CD4-positive, CD25-positive, alpha-beta regulatory T cell (primary cell): ENCODE measurements at places on chromosomes 16 and 17.

DNA sequence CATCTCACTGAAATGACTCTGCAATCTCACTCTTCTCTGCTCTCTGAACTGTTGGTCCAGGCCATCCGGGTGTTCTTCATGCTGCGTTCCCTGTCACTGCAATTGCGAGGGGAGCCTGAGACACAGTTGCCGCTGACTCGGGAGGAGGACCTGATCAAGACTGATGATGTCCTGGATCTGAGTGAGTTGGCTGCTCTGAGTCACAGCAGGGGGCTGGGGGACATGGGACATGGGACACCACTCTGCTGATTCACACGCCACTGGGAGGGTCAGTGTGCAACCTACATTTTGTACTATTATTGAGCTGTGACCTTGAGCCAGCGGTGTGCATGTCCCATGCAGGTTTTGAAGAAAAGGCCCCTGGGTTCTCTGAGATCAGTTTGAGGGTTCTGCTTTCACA is 116.5 kb downstream of the CLEC16A start:
- no peak for DNase-seq

DNA sequence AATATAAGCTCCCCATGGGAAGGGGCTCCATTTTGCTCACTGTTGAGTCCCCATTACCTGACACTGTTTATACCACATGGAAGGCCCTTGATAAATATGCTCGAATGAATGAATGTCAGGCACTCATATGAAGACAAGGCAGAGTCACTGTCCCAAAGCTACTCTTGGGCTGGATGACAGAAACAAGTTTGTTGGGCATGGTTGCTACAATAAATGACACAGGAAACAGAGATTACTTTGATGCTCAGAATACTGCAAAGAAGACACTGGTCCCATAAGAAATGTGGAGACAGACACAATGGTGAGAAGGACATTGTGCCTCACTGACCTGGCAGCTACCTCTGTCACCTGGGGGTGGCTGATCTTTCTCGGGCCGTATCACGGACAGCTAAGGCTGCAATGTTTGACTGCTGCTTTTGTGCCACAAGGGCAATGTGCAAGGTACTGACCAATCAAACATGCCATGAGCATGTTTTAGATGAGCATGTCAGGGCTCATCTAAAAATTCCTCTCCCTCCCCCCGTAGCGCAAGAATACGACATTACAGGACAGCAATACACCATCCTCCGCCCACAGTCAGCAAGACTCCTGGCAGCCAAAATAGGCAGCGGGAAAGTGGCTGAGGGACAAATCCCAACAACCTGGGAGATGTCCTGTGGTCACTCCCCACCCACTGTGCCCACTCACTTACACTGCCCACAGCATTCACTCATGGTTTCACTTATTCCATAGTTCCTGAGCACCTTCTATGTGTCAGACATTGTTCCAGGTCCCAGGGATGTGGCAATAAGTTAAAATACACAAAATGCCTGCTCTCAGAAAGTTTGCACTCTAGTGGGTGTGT is 5.0 kb downstream of the PIK3R6 start:
- no peak for DNase-seq

- DNase-seq: no peak
Measured at GRCh38 chr16:19697756-19698318, 20.2 kb downstream of the KNOP1 start.

DNA sequence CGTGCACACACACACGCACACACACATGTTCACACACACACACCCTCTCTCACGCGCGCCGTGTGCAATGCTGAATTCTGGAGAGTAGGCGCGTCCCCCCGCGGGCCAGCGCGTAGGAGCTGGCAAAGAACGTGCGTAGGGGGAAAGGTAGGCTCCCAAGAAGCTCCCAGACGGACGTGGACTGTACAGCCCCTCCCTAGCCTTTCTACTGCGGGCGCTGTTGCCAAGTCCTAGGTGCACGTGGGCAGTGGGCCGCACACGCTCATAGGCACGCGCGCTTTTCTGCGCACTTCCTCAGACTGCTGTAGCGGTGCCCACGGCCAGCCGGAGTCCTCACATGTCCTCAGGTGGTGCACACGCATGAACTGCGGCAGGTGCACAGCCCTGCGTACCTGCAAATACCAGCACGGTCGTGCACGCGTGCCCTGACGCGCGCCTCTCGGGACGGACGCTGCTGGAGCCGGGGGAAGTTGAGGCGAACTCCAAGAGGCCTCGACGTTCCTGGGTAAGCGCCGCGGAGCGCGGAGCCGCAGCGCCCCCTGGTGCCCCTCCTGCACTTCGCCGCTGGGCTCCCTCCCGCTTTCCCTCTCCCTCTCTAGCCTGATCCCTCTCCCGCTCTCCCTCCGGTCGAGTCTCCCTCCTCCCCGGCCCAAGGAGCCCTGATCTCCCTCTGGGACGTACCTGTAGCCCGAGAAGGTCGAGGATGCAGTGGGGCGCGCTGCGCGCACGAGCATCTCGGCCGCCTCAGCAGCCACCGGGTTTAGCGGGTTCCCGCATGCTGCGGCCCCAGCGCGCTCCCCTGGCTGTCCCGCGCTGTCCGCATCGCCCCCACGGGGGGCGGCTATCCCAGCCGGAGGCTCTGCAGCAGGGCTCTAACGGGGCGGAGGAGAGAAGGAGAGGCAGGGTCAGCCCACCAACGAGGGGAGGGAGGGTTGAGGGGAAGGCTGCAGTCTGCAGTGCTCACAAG is 749 bp downstream of the GRIN2A start:
- DNase-seq: no peak

- DNase-seq: no peak
Measured at GRCh38 chr17:10352893-10353292, 19.9 kb downstream of the MYH13 start.

GRCh38 chr17:78924481-78925151 is 571 bp downstream of the TIMP2 start:
- no peak for DNase-seq

- DNase-seq: no peak
Measured at GRCh38 chr17:82702231-82702927, 3.9 kb upstream of the RAB40B start.

GRCh38 chr16:69443927-69444631 is 19.7 kb downstream of the CYB5B start:
- peak; percentile 13 for DNase-seq

DNA sequence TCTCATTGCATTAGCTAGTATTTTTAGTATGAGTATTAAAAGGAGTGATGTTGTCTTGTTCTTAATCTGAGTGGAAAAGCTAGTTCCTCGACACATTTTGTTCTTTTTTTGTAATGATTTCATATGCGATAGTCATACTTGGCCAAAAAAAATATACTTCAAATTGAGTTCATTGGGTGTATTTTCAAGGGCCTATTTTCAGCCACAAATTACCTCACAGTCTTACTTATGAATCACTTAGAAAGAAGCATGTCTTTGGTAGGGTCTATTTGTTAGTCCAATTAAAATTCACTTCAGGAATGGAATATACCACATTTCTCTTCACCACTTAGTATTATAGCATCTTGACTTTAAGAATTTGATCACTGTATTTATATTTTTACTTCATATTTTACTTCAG is 337.2 kb downstream of the CDH11 start:
- no peak for DNase-seq

GRCh38 chr17:17206124-17206912 is at the start of gene PLD6:
Gene PLD6, minus strand, starts transcription at chr17:17206333. Its CDS starts 47 bp downstream, at chr17:17206286.
- peak; percentile 92 for DNase-seq

- no peak for DNase-seq
Measured at GRCh38 chr17:18889658-18890057, 31.7 kb downstream of the PRPSAP2 start.

- peak; percentile 68 for DNase-seq
Measured at GRCh38 chr16:84652566-84652965, 4.3 kb downstream of the KLHL36 start.

DNA sequence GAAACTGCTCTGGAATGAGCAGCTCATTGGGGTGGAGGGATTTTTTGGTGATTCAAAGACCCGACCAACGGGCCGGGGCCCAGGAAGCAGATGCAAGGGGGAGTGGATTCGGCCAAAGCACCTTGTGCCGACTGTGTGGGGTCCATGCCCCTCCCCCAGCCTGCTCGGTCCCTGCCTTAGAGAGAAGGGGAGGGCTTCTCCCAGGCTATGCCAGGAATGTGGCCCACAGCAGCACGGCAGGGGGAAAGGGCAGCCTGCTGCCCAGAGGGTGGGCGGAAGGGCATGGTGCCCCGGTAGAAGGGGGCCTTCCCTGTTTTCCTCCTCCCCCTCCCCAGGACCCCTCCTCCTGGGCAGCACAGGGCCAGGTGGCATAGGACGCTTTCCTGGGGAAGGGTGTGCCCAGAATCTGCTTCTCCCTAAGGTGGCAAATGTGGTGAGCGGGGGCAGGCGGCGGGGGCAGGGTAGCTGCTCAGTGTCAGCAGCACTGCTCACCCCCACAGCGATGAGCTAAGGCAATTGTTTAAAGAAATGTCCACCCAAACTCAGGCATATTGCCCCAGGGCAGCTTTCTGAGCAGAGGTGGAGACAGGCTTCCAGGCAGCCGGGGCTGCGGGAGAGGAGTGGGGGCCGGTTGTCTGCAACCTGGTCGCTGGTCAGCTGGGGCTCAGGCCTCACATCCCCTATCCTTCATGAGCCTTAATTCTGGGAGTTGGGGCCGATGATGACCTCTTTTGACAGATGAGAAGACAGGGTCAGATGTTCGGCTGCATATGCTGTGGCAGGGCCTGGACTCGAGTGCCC is 33.9 kb upstream of the MLKL start:
- no peak for DNase-seq

DNA sequence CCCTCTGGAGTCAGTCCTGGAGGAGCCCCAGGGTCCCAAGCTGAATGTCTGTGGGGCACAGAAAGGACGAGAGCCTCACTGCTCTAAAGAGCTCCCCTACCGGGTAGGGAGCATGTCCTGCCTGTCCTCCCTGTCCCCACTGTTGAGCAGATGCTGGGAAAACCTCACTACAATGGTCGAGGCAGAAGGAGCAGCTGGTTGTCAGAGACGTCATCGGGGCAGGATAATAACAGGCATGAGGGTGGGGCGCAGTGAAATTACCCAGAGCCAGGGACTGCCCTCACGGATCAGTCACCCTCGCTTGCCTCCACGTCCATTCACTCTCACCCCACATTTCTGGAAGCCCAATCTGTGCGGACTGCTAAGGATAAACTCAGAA is 538 bp downstream of the TM4SF5 start:
- DNase-seq: no peak

- DNase-seq: no peak
Measured at GRCh38 chr16:85256190-85256739, 144.0 kb upstream of the CIBAR2 start.

DNA sequence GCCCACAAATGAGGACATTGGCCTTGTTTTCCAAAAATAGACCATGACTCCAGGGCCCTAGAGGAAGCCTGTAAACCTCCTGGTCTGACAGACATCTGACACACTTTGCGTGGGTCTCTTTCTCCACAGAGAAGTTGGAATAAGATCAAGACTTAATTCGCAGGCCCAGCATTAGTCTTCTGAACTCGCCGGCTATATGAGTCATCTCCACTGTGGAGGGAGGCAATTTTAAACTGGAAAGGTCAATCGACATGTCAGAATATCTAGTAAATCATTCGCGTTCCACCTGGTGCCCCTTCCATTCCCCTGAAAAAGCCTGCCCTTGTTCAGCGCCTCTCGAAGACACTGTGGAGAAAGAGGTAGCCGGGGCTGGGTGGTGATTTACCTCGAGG is 140.1 kb downstream of the CLEC16A start:
- DNase-seq: no peak

GRCh38 chr17:51149163-51149562 is 4.2 kb upstream of the NME1 start:
- DNase-seq: no peak

DNA sequence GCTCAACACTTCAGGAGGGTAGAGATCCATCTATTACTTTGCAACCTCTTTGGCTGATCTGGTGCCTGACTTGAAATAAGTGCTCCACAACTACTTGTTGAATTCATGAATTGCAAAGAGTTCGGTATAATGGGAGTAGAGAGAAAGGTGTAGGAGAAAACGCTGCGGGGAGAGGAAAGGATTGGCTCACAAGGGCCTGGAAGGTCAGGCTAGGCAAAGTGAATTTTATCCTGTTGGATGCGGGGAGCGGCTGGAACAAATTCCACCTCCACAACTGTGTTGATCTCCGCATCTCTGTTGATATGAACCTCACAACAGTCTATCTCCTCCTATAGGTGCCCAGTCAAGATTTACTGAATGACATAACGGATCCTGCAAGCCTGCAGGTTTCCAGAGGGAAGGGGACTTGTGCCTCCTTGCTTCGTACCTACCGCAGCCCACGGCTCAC is 684 bp downstream of the SLX4 start:
- DNase-seq: no peak

GRCh38 chr17:72470121-72470705 is 349.4 kb downstream of the SOX9 start:
- DNase-seq: no peak

- DNase-seq: no peak
Measured at GRCh38 chr16:11610121-11610505, 23.4 kb upstream of the LITAF start.

DNA sequence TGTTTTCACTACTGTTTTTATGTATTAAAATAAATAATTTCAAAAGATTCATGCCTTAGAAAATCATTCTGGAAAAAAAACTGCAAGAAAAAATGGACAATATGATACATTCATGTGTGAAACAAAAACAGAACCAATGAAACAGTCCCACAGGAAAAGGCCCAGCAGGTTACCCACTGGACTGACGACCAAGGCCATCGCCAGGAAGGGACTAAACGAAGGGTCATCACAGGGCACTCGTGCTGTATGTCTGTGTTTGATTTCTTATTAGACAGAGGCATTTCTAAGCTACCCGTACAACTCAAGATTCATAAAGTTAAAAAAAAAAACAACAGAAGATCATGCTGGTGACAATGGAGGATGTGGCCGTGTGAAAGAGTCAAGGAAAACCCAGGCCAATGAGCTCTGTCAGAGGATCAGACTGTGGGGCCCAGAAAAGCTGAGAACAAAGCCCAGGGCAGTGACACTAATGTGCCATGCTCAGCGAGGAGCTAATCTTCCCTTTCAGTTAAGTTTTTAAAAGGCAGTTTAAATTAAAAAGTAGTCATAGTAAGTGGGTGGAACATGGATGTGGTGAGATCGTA is 31.8 kb downstream of the NSMCE1 start:
- no peak for DNase-seq

GRCh38 chr16:69108905-69109252 is 3.4 kb downstream of the HAS3 start:
- DNase-seq: no peak

GRCh38 chr17:13078591-13079385 is 61.0 kb upstream of the ELAC2 start:
- DNase-seq: no peak

GRCh38 chr17:44556166-44556831 is 985 bp upstream of the FZD2 start:
- DNase-seq: no peak

- no peak for DNase-seq
Measured at GRCh38 chr17:80566054-80566400, 21.4 kb downstream of the RPTOR start.
